ENCODE measurements at places on chromosomes 3 and 15.

GRCh38 chr15:38873158-38873557 lies 308.5 kb upstream of the RASGRP1 start:
- DNase-seq, result no peak

GRCh38 chr15:63752075-63752684 lies 81.6 kb downstream of the HERC1 start:
- DNase-seq, result no peak

DNA sequence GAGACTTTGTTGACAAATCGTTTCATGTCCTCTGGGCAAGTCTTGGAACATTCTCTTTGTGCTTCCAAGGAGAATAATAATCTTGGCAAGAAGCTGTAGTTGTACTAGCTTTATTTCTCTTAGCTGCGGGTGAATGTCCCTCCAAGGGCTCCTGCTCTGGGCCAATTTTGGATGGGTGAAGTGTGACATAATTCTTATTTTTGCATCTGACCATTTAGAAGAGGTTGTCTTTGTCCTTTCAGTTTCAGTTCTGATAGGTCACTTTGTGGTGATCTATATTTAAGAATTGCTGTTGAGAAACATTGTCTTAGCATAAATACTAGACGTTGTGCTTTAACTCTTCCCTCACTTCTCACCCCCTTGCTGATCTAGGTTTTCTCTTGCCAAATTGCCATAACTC lies 164.8 kb upstream of the RORA start:
- DNase-seq, result no peak

- DNase-seq, result no peak
Measured at GRCh38 chr15:72796210-72796514, 12.6 kb upstream of the ADPGK start.

DNA sequence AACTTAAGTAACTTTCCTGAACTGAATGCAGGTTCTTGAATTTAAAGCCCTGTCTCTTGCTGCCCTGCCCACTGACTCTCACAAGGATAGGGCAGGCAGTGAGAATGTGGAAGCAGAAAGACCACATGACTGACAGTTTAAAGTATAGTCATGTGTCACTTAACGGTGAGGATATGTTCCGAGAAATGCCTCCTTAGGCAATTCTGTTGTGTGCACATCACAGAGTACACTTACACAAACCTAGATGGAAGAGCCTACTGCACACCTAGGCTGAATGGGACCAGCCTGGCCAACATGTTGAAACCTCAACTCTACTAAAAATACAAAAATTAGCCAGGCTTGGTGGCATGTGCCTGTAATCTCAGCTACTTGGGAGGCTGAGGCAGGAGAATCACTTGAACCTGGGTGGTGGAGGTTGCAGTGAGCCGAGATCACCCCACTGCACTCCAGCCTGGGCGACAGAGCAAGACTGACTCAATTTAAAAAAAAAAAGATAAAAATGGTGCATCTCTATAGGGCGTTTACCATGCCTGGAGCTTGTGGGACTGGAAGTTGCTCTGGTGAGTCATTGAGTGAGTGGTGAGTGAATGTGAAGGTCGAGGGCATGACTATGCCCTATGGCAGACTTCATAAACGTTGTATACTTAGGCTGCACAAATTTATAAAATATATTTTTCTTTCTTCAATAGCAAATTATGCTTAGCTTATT lies 18.9 kb upstream of the COPG1 start:
- DNase-seq, result peak; percentile 34

- no peak for DNase-seq
Measured at GRCh38 chr3:110743202-110743601, 328.4 kb upstream of the NECTIN3 start.

- no peak for DNase-seq
Measured at GRCh38 chr15:52329987-52330386, 34.4 kb upstream of the MYO5C start.

DNA sequence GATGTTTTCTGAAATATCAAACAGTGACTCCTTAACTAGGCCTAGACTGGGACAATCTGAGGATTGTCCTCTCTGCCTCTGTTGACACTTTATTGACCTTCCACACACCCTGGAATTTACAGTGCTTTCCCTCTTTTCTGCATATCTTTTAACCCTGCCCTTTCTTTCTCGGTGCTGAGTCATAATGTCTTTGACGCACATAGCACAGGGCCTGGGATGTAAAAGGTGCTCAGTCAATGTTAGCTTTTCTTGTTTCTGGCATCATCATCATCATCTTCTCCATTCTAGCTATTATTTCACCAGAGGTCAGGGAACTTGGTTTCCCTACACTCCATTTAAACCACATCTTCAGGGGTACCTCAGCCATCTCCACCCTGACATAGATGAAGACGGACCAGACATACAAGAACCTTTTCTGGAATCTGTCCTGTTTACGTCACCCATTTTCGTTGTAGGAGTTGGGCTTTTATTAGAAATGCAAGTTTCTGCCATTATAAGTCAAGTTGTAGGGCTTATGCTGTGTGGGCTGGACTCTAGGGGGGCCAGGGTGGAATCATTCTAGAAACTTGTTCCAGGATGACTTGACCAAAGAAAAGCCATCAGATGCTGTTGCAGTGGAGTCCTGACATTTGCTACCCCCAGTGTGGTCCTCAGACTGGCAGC lies 46.6 kb downstream of the ZBTB38 start:
- no peak for DNase-seq

GRCh38 chr3:157094751-157095480 lies 65.0 kb downstream of the CCNL1 start:
- no peak for DNase-seq

- DNase-seq, result no peak
Measured at GRCh38 chr15:76929011-76929760, 2.4 kb upstream of the RCN2 start.

DNA sequence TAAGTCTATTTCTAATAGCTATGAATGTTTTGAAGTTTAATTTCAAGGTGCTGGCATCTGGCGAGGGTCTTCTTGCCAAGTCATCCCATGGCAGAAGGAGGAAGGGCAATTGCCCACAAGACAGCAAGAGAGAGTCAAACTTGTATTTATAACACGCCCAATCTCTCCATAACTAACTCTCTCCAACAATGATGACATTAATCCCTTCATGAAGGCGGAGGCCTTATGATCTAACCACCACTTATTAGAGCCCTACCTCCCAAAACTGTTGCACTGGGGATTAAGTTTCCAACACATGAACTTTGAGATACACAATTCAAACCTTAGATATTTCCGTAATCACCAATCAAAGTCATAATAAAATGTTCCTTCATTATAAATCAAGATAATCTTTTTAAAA lies 406.9 kb downstream of the CNTN6 start:
- no peak for DNase-seq

- DNase-seq, result no peak
Measured at GRCh38 chr15:36432161-36432560, 147.3 kb upstream of the CDIN1 start.

- DNase-seq, result no peak
Measured at GRCh38 chr3:42960282-42960681, 18.8 kb upstream of the GASK1A start.

GRCh38 chr3:196774848-196775422 lies 35.3 kb downstream of the PAK2 start:
- DNase-seq, result no peak

DNA sequence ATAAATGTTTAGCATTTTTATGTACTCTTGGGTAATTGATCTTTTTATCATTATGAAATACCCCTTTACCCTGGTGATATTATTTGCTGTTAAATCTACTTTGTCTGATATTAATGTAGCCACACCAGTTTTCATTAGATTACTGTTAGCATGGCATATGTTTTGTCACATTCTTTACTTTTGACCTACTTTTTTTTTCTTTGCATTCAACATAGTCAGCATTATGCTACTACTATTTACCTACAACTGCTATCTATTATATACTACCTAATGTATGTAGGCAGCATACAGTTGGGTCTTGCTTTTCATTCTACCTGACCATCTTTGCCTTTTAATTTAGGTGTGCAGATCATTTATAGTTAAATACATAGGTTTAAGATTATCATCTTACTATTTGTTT lies 1429.6 kb upstream of the ALCAM start:
- DNase-seq, result no peak

DNA sequence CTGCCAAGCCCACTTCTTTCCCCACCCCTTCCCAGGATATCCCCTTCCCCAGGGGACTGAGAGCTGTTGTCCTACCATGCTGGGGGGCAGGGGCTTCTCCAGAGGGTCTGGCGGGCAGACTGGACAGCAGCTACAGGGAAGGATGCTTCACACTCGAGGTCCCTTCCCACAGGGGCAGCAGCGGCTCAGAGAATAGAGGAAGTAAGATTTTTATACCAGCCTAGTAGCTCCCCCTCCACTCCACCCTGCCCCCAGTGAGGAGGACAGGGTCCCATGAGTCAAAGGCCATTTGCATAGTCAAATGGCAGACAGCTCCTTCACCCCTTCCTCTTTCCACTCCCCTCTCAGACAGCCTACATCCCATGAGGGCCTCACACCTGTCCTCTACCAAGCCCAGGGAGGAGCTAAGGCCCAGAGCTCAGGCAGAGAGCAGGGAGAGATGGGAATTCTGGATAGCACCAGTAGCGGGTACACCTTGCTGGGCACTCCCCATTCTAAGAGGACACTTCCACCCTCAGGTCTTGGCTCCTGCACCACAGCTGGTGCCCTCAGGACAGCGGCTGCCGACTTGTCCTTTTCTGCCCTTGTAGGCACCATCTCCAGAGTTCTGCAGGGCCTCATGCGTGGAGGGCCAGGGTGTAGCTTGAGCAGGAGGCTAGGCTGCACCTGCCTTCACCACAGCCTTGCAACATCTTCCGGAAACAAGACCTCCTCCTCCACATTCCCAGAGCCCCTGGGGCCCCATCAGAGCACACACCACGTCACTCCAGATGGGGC lies at the start of gene TLR9:
Gene TLR9 (minus strand): TSS at position 194 of the 777 bp plus-strand sequence. CDS start 116 bp downstream, at position 78.
- DNase-seq, result no peak

- no peak for DNase-seq
Measured at GRCh38 chr3:71536376-71536965, 47.1 kb downstream of the FOXP1 start.

DNA sequence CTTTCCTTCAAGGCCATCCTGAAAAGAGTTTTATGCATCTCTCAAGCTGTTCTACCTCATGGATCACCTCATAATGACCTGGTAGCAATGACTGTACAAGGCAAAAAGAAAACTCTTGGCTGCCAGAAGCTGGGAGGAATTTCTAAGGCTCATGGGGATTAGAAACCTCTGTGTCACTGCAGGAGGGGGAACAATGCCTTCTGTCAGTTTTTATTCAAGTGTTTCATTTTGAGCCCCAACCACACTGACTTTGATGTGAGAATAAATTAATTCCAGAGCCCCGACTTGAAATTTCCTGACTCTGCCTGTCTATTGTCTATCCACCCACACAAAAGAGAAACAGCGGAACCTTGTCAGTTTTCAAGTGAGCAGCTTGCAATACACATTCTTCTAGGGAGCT lies 58.7 kb upstream of the MRPL3 start:
- no peak for DNase-seq

- DNase-seq, result no peak
Measured at GRCh38 chr3:123576122-123576521, 8.7 kb downstream of the HACD2 start.

GRCh38 chr3:105862217-105862616 lies 6.6 kb downstream of the CBLB start:
- DNase-seq, result no peak

- DNase-seq, result no peak
Measured at GRCh38 chr3:134527037-134527436, 41.2 kb downstream of the CEP63 start.

GRCh38 chr15:57767481-57767880 lies 61.0 kb downstream of the POLR2M start:
- DNase-seq, result no peak

DNA sequence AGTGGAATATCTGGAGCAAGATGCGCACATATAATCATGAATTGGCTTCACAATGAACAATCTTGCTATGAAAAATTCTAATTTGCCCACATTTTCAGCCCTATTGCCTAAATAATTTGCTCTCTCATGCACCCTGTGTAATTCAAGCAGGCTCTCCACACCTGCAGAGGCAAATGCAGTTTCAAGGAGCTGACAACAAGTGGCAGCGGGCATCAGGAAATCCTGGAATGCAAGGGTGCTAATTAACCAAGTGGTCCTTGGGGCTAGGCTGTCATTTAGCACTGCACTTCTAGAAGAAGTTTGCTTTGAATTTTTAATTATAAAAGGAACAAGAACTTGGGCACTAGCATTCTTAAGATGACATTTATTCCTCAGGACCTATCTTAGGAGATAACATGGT lies 56.3 kb upstream of the ICE2 start:
- DNase-seq, result no peak

GRCh38 chr15:30958219-30958618 lies 33.2 kb downstream of the MTMR10 start:
- no peak for DNase-seq

GRCh38 chr15:79990280-79990996 lies 19.4 kb upstream of the BCL2A1 start:
- no peak for DNase-seq

- no peak for DNase-seq
Measured at GRCh38 chr3:26237036-26237682, 385.4 kb upstream of the LRRC3B start.

- DNase-seq, result no peak
Measured at GRCh38 chr3:115187149-115187757, 40.2 kb upstream of the ZBTB20 start.

DNA sequence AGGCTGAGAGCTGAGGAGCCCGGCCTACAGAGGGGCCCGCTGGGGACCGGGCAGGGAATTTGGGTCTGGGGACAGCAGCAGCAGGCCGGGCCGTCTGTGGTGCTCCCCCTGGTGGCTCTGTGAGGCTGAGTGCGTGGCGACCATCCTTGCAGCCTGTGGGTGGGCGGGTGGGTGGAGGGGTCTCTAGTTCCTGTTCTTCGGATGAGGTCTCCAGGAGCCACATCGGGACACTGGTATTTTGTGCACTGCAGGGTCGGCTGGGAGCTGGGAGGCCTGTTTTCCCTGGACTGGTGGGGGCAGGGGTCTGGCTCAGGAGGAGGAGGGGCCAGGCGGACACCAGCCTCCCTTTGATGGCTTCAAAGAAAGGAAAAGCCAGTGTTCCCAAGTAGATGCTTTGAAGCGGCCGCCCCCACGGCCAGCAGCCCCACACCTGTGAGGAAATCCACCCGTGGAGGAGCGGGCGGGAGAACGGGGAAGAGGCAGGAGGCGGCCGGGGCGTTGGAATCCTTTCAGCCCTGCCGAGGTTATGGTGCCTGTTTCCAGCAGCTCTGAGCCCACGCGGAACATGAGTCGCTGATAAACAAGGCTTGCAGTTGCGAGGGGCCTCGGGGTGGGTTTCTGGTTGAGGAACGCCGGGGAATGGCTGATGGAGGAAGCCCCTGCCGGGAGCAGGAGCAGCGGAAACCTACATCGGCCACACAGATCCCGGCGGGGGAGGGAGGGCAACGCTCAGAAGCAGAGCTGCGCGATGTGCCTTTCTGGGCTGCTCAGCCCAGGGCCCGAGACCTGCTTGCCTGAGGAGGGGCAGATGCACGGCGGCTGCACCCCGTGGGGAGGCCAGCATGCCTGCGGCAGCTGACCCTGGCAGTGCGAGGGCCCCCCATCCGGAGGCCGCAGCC lies 154.3 kb downstream of the NSMCE3 start:
- DNase-seq, result no peak
